ENCODE measurements at places on chromosomes 7 and 10. TPM values are rescaled to one million over a fixed set of nuclear protein-coding genes. Genes with fewer than 3 reads are reported as not detected.

GRCh38 chr7:119392-120163 lies 72.8 kb upstream of the FAM20C start:
- DNase-seq, result no peak

DNA sequence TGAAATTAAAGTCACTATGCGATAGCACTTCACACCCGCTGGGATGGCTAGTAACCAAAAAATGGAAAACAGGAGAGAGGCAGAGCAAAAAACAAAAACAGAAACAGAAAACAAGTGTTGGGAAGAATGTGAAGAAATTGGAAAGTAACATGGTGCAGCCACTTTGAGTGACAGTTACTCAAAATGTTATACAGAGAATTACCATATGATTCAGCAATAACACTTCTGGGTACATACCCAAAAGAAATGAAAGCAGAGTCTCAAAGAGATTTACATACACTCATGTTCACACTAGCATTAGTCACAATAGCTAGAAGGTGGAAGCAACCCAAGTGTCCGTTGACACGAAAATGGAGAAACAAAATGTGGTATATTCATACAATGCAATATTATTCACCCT lies 88.6 kb upstream of the KCNIP2 start:
- no peak for DNase-seq

SPDYE6 gene
- not detected for total RNA-seq

DNA sequence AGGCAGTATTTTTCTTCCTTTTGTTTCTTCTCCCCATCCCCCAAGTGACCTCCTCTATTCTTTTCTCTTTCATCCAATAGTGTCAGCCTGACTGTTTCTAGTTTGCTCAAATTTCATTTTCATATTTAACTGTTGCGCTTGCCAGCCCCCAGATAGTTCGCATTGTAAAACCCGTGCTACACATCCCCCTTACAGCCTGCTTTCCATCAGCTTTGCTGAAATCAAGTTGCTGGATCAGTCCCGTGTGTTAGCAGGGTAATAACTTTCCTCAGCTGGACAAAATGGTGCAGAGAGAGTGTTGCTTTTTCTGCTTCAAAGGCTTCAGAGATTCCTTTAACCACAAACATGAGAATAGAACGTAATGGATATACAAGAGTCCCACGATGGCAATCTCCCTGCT lies 180.6 kb upstream of the NPVF start:
- no peak for DNase-seq

ASAH2B gene
- 2.6 TPM for total RNA-seq

CRHR2 gene
- total RNA-seq, result 0.15 TPM

STARD3NL gene
- 42.6 TPM for total RNA-seq

DNA sequence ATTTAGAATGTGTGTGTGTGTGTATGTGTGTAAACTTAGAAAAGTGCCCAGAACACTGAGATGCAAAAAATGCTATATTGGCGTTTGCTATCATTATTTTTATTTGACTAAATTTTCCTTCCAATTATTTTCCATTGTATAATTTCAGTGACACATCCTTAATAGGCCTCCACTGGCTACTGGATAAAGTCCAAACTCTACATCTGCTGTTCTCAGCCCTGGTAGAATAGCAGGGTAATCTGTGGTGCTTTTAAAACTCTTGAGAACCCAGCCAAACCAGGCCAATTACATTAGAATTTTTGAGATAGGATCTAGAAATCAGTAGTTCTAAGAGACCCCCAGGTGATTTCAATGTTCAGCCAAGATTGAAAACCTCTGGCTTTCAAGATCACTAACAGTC lies 66.4 kb downstream of the ZNF503 start:
- no peak for DNase-seq

ZNF365 gene
- 0.16 TPM for total RNA-seq

TDRD1 gene
- total RNA-seq, result 0.33 TPM
